ENCODE measurements at places on chromosomes 2 and 18. TPM values are rescaled to one million over a fixed set of nuclear protein-coding genes. Genes with fewer than 3 reads are reported as not detected.

MEP1B gene
- total RNA-seq = not detected

TMEM18 gene
- 12.1 TPM for total RNA-seq

SKOR2 gene
- not detected for total RNA-seq

TBR1 gene
- total RNA-seq = 0.10 TPM

CAVIN2 gene
- total RNA-seq = 335 TPM

C1QL2 gene
- not detected for total RNA-seq

STPG4 gene
- 0.29 TPM for total RNA-seq

SPATS2L gene
- total RNA-seq = 43.2 TPM

REG1A gene
- not detected for total RNA-seq

TRAF3IP1 gene
- total RNA-seq = 7.2 TPM

IGFBP5 gene
- total RNA-seq = 0.65 TPM

ACMSD gene
- not detected for total RNA-seq

C2orf49 gene
- total RNA-seq = 14.7 TPM

CACNB4 gene
- 0.19 TPM for total RNA-seq

AFF3 gene
- total RNA-seq = under 0.01 TPM

MBD5 gene
- total RNA-seq = 20.9 TPM

PPP1R1C gene
- under 0.01 TPM for total RNA-seq
